ENCODE measurements at places on chromosomes 3 and 15.

GRCh38 chr3:10456981-10457380 lies 48.4 kb downstream of the ATP2B2 start:
- DNase-seq, result no peak

DNA sequence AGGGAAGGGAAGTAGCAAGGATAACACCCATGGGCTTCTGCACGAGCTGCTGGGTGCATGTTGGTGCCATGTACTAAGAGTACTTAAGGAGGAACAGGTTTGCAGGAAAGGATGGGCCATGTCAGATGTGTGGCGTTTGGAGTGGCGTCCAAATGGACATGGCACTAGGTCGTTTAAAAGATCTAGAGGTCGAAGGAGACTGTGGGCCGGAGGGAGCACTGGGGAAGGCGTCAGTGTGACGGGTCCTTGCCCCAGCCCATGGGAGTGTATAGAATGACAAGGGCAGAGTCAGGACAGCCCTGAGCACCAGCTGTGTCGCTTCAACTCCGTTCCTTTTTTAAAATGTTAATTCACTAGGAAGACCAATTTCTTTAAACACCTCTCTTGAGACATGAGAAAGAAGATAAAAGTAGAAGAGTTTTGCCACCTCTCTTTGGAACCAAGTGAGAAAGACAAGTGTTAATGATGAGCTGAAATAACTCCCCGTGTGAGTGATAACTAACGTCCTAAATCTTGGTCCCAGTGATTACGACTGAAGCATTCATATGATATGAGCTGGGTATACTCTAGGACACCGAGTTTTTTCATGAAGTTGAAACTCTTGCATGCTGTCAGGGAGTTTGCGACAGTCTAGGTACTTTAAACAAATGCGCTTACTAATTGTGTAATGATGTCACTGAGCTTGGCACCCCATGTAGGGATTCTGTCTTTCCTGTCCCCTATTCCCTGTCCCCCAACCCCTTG lies 23.8 kb downstream of the LYSMD4 start:
- no peak for DNase-seq

- no peak for DNase-seq
Measured at GRCh38 chr3:38544926-38545325, 48.8 kb downstream of the EXOG start.

DNA sequence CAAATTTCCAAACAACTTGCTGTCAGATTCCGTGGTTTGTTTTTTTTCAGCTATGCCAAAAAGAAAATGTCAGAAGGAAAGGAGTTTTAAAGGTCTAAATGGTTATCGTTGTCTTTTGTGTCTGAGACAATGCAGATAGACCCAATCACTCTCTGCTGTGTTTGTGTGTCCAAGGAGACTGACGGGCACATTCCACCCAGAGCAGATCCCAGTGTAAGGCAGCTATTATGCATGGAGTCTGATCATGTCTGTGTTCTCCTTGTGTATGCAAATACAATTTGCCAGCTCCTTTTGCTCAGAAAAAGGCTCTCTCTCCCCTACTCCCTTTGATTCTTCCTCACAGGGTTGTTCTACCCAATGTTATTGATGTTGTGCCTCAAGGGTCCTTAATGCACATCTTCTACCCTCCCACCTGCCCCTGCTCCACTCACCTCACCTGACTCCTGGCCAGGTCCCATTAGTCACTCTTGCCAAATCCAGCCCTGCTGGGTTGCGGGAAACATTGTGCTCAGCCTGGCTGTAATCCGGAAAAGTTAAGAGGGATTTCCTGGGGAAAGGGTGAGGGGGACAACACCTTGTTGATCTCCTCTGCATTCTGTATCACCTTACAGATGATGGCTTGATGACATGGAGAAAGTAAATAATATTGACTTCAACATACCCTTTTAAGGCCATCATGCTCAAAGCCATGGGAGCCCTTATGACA lies 61.0 kb downstream of the OTOL1 start:
- DNase-seq, result peak; percentile 66

GRCh38 chr3:194056731-194057415 lies 79.1 kb upstream of the HES1 start:
- DNase-seq, result no peak

DNA sequence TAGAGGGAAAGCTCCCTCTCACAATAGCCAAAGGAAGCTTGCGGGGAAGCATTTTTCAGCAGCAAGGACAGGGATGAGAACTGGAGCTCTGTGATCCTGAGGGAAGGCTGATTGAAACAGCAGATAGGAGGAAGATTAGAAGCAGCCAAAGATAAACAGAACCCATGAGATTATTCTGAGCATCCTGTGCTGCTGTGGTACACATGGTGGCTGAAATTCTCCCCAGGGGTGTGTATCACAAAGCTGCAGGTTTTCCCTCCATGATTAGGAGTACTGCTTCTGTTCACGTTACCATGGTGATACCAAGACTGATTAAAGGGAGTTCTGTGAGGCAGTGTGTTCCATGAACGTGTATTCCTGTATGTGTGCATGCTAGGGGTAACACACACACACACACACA lies 30.3 kb upstream of the PSMD6 start:
- DNase-seq, result no peak

- no peak for DNase-seq
Measured at GRCh38 chr3:132245552-132246142, 71.6 kb upstream of the ACP3 start.

GRCh38 chr3:179036626-179037300 lies 34.8 kb downstream of the ZMAT3 start:
- DNase-seq, result no peak

GRCh38 chr3:186682812-186683211 lies 17.0 kb downstream of the HRG start:
- DNase-seq, result no peak

DNA sequence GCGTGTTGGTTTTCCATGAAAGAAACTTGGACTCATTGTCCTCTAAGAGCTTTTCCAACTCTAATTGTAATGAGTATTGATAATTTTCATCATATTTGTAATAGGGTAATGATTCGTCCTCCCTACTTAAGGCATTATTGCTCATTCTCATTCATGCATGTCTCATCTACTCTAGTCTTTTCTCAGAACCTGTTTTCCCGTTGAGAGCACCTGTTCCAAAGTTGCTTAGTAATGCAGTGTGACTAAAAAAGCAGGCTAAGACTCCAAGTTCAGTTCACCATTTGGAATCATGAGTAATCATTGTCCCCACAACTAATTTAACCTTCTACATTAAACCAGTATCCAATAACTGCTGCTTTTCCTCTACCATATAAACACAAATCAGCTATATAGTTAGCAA lies 84.0 kb downstream of the FILIP1L start:
- no peak for DNase-seq

GRCh38 chr3:115626721-115627120 lies 3.4 kb downstream of the GAP43 start:
- DNase-seq, result no peak

DNA sequence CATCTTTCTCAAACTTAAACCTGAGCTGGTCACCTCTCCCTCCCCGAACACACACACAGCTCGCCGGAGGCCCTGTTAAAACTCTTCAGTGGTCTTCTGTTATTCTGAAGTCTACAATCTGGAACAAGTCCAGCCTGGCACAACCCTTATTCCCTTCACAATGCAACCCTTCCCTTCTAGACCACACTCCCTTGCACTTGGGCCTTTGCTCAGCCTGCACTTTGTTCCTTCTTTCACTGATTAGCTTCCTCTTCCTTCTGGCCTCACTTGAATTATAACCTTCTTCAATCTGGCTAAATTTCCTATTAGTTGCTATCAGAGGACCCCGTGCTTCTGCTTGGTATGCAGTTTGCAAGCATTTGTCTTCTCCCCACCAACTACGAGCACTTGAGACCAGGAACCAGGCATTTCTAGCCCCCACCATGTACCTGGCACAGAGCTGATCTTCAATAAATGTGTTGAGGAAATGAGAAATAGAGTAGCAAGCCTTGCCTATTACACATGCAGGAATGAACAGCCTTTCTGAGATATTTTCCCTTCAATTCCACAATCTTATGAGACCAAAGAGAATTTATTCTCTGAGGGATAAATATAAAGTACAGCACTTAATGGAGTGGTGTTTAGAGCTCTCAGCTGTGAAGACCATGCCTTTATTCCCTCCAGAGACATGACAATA lies 663.1 kb upstream of the ADAMTS9 start:
- no peak for DNase-seq

- no peak for DNase-seq
Measured at GRCh38 chr3:139325551-139325950, 18.3 kb upstream of the MRPS22 start.

- DNase-seq, result no peak
Measured at GRCh38 chr3:129809297-129809696, 84.2 kb downstream of the TMCC1 start.

- no peak for DNase-seq
Measured at GRCh38 chr3:107674371-107674770, 151.6 kb downstream of the BBX start.

DNA sequence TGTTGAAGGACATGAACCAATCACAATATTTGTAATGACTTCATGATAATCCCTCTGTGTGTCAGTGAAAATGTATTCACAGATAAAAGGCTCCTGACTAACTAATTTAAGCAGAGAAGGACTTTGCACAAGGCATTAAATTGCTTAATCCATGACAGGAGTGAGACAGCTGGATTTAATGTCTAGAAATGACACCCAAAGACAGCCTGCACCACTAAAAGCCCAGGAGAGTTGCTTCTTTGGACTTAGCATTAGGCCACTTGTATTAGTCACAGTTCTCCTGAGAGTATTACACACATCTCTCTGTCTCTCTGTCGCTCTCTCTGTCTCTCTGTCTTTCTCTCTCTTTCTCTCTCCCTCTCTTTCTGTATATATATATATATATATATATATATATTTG lies 180.4 kb downstream of the GOLGA8K start:
- DNase-seq, result no peak

- DNase-seq, result no peak
Measured at GRCh38 chr3:27714146-27714526, 8.0 kb downstream of the EOMES start.

GRCh38 chr3:133268726-133269134 lies 131.1 kb upstream of the BFSP2 start:
- DNase-seq, result peak; percentile 90

- DNase-seq, result no peak
Measured at GRCh38 chr3:12959838-12960378, 113.3 kb downstream of the IQSEC1 start.
